ENCODE measurements at places on chromosomes 1 and 21.

GRCh38 chr1:33093004-33093403, 12.1 kb downstream of the AZIN2 start:
- no peak for DNase-seq

- no peak for DNase-seq
Observed at GRCh38 chr1:176225479-176225875, 18.4 kb upstream of the COP1 start.

DNA sequence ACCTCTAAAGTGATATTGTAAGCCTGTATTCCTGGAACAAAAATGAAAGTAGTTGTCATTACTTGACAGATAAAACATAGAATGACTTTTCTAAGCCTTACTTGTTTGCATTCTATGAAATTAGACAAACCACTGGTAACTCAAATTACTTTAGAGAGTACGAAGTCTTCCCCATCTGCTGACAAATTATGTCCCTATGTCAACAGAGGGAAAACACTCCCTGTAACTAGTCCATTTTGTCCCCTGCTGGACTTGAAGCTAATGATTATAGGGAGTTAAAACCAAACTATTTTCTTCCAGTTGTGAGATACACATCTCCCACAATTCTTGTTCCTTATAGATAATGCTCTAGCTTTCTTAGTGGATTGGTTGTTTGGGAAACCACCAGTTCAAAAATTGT, 39.6 kb downstream of the GREM2 start:
- no peak for DNase-seq

DNA sequence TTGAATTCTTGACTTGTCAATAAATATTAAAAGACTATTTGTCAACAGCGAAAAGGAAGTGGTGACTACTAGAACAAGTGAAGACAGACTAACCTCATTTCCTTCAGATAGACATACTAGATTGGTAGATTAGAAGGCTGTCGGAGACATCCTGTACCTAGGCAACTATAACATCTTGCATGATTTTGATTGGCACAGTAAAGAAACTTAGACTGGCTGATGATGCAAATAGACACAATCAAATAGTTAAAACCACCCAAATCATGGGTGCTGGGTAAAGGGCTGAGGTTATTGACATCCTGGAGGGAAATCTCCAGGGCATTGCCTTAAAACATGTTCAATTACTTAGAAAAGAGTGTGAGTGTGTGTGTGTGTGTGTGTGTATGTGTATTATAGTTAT, 85.9 kb upstream of the EDEM3 start:
- no peak for DNase-seq

DNA sequence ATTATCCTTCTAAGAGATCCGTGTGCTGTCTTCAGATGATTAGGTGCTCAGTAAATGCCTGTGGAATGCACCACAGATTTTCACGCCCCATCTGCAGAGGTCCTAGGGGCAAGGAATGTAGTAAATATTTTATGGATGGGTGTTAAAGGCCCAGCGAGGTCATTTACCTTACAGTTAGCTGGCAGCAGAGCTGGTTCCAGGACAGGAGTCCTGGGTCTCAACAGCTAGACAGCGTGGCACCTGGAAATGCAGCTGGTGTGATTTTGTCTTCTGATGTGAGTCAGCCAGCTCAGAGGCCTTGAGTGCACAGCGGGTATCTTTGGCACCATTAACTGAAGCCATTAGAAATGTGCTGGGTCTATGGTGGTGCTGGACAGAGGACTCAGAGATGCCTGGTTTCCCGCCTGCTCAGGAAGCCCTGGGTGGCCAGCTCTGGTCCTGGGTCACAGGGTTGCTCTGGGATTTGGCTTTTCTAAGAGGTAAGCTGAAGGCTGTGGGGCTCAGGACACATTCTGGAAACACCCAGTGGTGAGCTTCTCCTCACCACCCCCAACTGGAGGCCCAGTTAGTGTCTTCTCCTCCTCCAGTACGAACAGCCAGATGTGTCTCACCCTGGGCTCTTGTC, 65.5 kb downstream of the DDX20 start:
- no peak for DNase-seq

GRCh38 chr1:3215198-3216014, 146.4 kb downstream of the PRDM16 start:
- no peak for DNase-seq

DNA sequence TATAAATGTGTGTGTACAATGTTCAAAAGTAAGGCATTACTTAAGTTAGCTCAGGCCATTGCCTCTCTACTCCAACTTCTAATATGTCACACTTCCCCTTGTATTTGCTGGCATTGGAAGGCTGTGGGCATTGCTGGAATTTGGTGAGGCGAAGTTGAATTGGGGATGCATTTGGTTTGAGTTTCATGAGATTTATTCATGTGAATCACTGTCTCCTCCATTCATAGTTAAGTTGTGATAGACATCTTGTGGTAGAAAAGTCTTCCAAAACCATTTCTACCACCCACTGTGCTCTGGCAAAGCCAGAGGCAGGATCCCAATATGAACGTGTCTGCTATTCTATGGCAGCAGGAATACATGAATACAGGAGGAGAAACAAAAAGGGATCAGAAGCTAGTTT, 397.8 kb upstream of the USP24 start:
- no peak for DNase-seq

DNA sequence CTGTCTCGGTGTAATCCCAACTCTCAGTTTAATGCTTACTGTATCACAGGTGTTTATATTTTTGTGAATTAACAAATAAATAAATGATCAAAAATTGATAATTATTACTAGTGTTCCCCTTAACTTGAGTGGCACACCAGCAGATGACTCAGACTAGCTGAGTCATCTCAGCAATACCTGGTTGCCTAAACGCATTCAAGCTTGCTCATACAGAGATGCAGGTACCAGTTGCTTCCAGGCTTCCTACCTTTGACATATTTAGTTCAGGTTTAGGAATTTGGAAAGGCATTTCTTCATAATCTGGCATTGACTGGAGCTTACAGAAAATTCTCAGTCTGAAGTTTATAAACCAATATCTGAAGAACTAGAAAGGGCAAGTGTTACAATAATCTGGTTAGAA, 78.9 kb upstream of the LMO4 start:
- no peak for DNase-seq

GRCh38 chr1:83997631-83998030, 1.3 kb downstream of the TTLL7 start:
- no peak for DNase-seq

DNA sequence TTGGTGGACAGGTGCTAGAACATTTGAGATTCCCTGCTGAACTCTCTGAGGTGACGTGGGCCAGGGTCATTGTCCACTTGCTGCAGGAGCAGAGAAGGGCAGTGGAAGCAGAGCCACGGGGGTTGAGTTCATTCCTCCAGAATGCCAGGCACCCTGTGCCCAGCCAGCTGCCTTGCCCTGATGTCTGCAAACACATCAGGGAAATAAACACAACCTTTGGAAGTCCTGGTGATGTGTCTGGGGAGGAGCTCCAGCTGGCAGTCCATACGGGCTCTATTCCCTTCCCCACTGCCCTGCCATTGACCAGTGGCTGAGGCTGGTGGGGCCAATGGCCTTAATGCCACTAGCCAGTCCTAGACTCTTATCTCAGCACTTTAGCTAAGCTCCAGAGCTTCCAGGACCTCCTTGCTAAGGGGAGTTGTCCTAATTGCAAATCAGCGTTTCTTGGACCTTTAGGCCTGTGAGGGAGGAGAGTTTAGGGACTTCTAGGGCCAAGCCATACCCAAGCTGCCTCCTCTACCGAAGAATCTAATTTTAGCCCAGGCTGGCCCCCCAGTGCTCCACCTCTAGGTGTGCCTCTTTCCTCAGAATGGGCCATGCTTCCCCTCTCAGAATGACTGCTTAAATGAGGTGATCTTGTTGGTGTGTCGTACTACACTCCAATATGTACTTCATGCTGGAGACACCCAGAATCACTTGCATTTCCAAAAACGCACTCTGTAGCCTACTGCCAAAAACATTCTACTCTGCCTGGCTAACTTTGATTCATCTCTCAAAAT, 25.9 kb upstream of the MFSD2A start:
- DNase-seq, result no peak

GRCh38 chr1:76083189-76083588, 8.6 kb downstream of the ST6GALNAC3 start:
- DNase-seq, result no peak

GRCh38 chr21:43027846-43028731, 47.5 kb downstream of the CBS start:
- no peak for DNase-seq

- DNase-seq, result no peak
Observed at GRCh38 chr1:246577082-246577719, 10.9 kb downstream of the CNST start.

- DNase-seq, result no peak
Observed at GRCh38 chr1:206566999-206567398, 45.3 kb downstream of the EIF2D start.

GRCh38 chr1:30911059-30911954, 2.7 kb upstream of the SDC3 start:
- DNase-seq, result peak; percentile 63

DNA sequence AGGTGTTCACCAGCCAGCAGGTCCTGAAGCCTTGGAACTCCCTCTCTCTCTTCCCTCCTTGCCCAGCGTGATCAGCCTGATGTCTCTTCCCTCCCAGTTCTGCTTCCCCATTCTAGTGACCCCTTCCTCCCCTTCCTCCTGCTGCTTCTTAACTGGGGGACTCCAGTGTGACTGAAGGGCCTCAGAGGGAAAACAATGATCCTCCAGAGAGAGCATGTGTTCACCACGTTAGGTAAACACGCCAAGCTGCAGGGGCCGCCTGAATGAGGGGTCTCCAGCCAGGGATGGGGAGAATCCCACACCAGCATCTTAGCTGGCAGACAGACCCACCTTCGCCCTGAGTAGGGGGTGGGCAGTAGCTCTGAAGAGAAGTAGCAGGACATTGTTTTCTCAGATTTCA, 124.8 kb downstream of the TMEM53 start:
- no peak for DNase-seq

GRCh38 chr1:61067446-61068019, 14.8 kb upstream of the NFIA start:
- no peak for DNase-seq

DNA sequence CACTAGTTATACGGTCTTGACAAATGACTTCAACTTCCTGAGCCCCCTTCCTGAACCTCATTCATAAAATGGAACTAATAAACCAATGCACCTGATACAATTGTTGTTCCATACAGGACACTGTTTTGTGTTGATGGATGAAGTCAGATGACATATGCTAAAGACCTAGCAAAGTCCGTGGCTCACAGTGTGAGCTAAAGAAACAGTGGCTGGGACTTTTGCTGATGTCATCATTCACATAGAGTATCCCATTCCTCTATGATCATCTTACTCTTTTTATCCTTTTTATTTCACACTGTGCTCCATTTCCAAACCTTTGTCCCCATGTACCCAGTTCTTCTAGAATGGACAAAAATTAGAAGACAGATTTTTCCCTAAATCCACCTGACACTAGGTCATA, 83.7 kb upstream of the KAZN start:
- DNase-seq, result no peak

Measured in D721Med (cell line).